ENCODE measurements at places on chromosomes 16 and 17. TPM values are rescaled to one million over a fixed set of nuclear protein-coding genes. Genes with fewer than 3 reads are reported as not detected.

The PIK3R5 gene
- total RNA-seq = 37.7 TPM

The HSD3B7 gene
- total RNA-seq = 30.4 TPM

The GLIS2 gene
- 34.1 TPM for total RNA-seq

The DRC7 gene
- total RNA-seq = not detected

The C16orf46 gene
- 1.5 TPM for total RNA-seq

The PNMT gene
- total RNA-seq = 4.3 TPM

The ASB16 gene
- total RNA-seq = not detected

The AFMID gene
- total RNA-seq = 32.5 TPM

The DNAAF8 gene
- 0.58 TPM for total RNA-seq

The CTRL gene
- total RNA-seq = 0.96 TPM

The PRSS27 gene
- total RNA-seq = 0.81 TPM

The KRT31 gene
- total RNA-seq = not detected

The KRT33B gene
- not detected for total RNA-seq

The MRPL28 gene
- total RNA-seq = 39.0 TPM

The DHX40 gene
- total RNA-seq = 25.0 TPM

The SRCIN1 gene
- 2.1 TPM for total RNA-seq

The TBC1D3H gene
- total RNA-seq = not detected

The CD7 gene
- total RNA-seq = 7.2 TPM

The ATP2A1 gene
- total RNA-seq = 0.46 TPM

DNA sequence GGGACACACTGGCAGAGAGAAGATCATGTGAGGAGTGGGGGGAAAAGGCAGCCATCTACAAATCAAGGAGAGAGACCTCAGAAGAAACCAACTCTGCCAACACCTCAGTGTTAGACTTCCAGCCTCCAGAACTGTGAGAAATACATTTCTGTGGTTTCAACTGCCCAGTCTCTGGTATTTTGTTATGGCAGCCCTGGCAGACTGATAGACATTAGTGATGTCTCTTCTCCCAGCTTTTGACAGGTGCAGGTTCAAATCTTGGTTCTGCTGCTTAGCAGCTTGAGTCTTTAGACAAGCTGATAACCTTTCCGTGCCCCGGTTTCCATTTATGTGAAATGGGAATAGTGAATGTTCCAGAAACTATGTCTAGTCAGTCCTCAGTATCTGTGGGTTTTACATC is 199.5 kb downstream of the SNX29 start:
- H3K36me3 ChIP-seq = no peaks in the 10 kb centered on the region
- H3K27ac ChIP-seq = no peak overlapping the region
- no peak for DNase-seq
- no peak overlapping the region for H3K4me3 ChIP-seq

DNA sequence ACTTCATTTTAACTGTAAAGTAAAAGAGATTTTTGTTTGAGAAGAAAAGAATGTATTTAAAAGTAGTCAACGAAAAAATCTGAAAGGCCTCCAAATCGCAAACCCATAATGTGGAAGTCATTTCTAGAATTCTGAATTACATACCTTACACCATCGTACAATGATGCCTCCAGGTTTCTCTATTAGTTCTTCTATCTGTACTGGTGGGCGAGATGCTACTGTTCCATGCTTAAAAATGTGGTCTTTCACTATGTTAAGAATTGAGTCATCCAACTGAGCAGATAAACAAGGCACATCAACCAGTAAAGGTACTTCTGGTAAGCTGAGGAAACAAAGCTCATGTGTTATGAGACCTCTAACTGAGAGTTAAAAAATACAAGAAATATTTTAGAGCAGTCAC is 28.5 kb downstream of the CRLF3 start:
- peaks cover 90% of the 10 kb centered on the region for H3K36me3 ChIP-seq
- H3K4me1 ChIP-seq = no peaks in the 10 kb centered on the region
- H3K27me3 ChIP-seq = no peaks in the 10 kb centered on the region
- H3K27ac ChIP-seq = no peak overlapping the region
- no peak overlapping the region for H3K4me3 ChIP-seq
- no peak for DNase-seq

GRCh38 chr17:31392856-31393748 is 1.6 kb downstream of the RAB11FIP4 start:
- no peak overlapping the region for H3K27ac ChIP-seq
- peak; percentile 59 for DNase-seq
- no peak overlapping the region for H3K4me3 ChIP-seq
- no peaks in the 10 kb centered on the region for H3K36me3 ChIP-seq
- no peaks in the 10 kb centered on the region for H3K4me1 ChIP-seq
- peaks cover 58% of the 10 kb centered on the region for H3K27me3 ChIP-seq

GRCh38 chr17:16297367-16298139 is 55.7 kb downstream of the CENPV start:
- no peaks in the 10 kb centered on the region for H3K4me1 ChIP-seq
- H3K27ac ChIP-seq = no peak overlapping the region
- no peaks in the 10 kb centered on the region for H3K27me3 ChIP-seq
- H3K36me3 ChIP-seq = no peaks in the 10 kb centered on the region
- DNase-seq = no peak
- no peak overlapping the region for H3K4me3 ChIP-seq

- no peaks in the 10 kb centered on the region for H3K36me3 ChIP-seq
- H3K27me3 ChIP-seq = peaks cover 41% of the 10 kb centered on the region
- DNase-seq = no peak
- H3K4me3 ChIP-seq = no peak overlapping the region
- H3K27ac ChIP-seq = no peak overlapping the region
Measured at GRCh38 chr16:87043231-87044031, 273.8 kb downstream of the C16orf95 start.

DNA sequence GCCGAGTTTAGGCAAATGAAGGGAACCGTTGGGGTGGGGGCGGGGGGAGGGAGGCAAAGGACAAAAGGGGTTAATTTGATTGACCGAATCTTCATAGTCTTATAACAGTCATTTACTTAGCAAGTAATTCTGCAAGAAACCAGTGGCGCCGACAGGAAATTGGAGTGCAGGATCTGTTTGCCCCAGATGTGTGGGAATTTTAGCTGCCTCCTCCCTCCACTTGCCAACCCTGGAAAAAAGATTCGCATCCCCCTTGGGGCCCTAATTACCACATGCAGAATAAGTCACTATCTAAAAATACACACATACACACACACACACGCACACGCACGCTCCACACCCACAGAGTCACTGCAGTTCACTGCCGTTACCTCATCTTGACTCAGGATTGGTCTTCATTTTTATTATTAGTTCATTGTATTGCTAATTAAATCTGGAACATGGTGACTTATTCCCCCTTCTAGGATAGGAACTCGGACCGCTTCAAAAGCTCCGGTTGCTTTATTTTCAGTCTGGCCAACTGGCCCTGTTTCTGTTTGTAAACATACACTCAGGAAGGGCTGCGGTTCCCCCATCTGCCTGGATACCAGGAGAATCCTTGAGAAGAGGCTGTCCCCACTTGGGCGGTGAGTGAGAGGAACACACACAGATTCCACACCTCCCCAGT is 241.6 kb upstream of the SALL1 start:
- no peak overlapping the region for H3K27ac ChIP-seq
- no peaks in the 10 kb centered on the region for H3K36me3 ChIP-seq
- H3K4me1 ChIP-seq = no peaks in the 10 kb centered on the region
- no peak overlapping the region for H3K4me3 ChIP-seq
- no peaks in the 10 kb centered on the region for H3K27me3 ChIP-seq

DNA sequence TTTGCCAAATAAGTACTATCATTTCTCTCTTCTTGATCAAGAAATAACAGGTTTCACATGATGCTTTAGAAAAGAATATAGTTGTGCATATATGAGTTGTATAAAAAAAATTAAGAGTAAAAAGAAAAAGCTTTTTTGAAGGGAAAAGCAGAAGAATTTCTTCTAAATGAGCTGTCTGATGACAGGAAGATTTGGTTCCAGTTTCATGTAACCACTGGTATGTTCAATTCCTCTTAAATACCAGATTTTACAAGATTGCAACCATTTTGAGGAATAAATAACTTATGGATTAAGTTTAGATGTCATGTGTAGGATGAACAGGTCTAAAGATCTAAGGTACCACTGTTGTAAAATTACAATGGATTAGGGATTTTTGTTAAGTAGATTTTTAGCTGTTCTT is 45.0 kb downstream of the VMP1 start:
- H3K36me3 ChIP-seq = no peaks in the 10 kb centered on the region
- H3K4me1 ChIP-seq = peaks cover 13% of the 10 kb centered on the region
- H3K27ac ChIP-seq = no peak overlapping the region
- H3K4me3 ChIP-seq = no peak overlapping the region
- no peak for DNase-seq

DNA sequence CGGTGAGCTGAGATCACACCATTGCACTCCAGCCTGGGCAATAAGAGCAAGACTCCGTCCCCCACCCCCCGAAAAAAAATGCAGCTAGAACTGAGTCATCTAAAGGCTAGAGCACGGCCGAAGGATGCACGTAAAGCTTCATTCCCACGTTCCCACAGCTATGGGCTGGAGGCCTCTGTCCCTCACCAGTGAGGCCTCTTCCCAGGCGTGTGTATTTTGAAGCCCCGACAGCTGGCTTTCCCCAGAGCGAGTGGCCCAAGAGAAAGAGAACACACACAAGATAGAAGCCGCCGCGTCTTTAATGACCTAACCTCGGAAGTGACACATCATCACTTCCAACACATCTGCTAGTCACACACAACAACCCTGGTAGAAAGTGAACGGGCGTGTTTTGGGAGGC is 6.6 kb upstream of the KCTD5 start:
- H3K4me1 ChIP-seq = peaks cover 12% of the 10 kb centered on the region
- H3K4me3 ChIP-seq = no peak overlapping the region
- H3K27me3 ChIP-seq = no peaks in the 10 kb centered on the region
- no peak for DNase-seq

- no peaks in the 10 kb centered on the region for H3K4me1 ChIP-seq
- no peak overlapping the region for H3K4me3 ChIP-seq
- H3K27me3 ChIP-seq = no peaks in the 10 kb centered on the region
- no peak overlapping the region for H3K27ac ChIP-seq
Measured at GRCh38 chr17:41535764-41536481, 7.8 kb upstream of the KRT19 start.

- no peak overlapping the region for H3K27ac ChIP-seq
- H3K27me3 ChIP-seq = no peaks in the 10 kb centered on the region
- no peaks in the 10 kb centered on the region for H3K4me1 ChIP-seq
- DNase-seq = peak; percentile 48
- no peaks in the 10 kb centered on the region for H3K36me3 ChIP-seq
Measured at GRCh38 chr16:56347166-56347565, 78.2 kb downstream of the AMFR start.

DNA sequence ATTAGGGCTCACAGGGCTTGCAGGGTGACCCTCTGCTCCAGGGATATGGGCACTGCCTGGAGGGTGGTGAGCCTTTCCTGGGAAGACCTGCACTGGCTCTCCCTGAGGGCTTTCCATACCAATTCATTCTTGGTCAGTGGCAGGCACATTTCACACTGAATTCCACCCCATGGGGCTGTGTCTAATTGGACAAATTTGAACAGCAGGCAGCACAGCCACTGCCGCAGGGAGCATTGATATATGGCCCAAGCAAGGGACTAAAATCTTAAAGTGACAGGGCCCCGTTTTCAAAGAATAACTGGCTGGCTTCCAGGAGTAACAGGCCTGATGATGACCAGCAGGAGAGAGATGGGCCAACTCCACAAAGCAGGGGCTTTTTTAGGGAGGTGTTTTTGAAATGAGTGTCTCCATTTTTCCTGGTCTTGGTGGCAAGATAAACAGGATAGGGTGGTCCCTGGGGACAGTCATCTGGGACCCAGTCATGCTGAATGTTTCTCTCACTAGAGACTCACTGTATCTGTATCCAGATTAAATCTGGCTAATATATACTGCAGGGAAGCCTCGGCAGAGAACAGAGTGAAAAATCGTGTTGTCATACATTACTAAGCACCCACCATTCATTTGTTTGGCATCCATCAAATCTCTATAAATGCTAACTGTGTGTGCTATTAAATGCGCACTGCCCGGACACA is 74.1 kb upstream of the TBX2 start:
- peaks cover 20% of the 10 kb centered on the region for H3K4me1 ChIP-seq
- H3K27ac ChIP-seq = peak overlapping the region; percentile 14
- H3K27me3 ChIP-seq = no peaks in the 10 kb centered on the region
- no peak for DNase-seq
- H3K36me3 ChIP-seq = no peaks in the 10 kb centered on the region
- H3K4me3 ChIP-seq = no peak overlapping the region

DNA sequence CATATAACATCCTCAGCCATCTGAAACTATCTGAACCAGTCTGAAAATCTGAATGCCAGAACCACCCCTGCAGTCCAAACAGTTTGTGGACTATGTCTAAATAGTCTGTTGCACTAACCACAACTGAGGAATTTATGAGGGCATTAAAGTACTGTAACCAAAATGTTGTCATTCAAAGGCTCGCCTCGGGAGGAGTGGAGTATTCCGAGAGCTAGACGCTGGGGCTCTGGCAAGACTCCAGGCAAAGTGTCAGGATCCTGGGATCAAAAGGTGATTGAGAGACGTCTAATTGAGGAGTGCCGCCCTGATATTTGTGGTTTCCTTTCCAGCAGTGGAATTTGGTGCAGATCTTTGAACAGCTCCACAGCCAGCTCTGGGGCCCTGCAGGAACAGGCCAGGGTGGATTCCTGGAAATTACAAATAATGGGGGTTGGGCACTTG is 142.9 kb upstream of the MYOCD start:
- no peak overlapping the region for H3K27ac ChIP-seq
- H3K4me3 ChIP-seq = no peak overlapping the region
- H3K4me1 ChIP-seq = no peaks in the 10 kb centered on the region
- H3K36me3 ChIP-seq = no peaks in the 10 kb centered on the region
- no peak for DNase-seq
- H3K27me3 ChIP-seq = no peaks in the 10 kb centered on the region

DNA sequence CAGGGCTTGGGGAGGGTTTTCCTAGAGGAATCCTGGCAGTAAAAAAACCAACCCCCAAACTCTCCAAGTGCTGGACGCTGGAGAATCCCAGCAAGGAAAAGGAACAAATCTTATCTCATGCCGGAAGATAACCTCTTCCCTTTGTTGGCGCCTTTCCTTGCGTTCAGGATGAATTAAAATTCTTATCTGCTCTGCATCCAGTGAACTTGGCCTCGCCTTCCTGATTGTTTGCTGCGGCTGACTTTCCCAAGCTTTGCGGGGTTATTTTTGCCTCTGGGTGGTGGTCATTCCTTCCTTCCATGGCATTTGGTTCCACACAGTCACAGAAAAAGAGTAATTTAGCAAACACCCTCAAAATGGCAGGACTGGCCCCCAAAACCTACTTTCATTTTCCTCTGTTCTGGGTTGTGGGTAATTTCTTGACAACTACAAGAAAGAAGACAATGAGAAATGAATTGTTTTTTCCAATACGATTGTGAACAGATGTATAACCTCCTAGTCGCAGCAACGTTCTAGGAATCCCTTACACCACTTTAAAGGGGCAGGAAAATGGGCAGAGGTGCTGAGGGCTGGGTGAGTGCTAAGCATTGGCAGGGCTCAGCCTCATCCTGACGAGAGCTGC is 77.8 kb downstream of the MRC2 start:
- peak overlapping the region; percentile 69 for H3K4me3 ChIP-seq
- no peaks in the 10 kb centered on the region for H3K27me3 ChIP-seq
- H3K4me1 ChIP-seq = peaks cover 17% of the 10 kb centered on the region

GRCh38 chr17:75515496-75516254 is at the start of gene CASKIN2:
Gene CASKIN2 (minus strand): TSS chr17:75515537. CDS start chr17:75513804, 1,733 bp downstream.
- peaks cover 34% of the 10 kb centered on the region for H3K4me1 ChIP-seq
- no peaks in the 10 kb centered on the region for H3K27me3 ChIP-seq
- peak; percentile 98 for DNase-seq
- peaks cover 8% of the 10 kb centered on the region for H3K36me3 ChIP-seq
- peak within 1 kb of the TSS; percentile 73 for H3K27ac ChIP-seq

- H3K36me3 ChIP-seq = no peaks in the 10 kb centered on the region
- no peak overlapping the region for H3K4me3 ChIP-seq
Measured at GRCh38 chr16:2792940-2793339, 5.3 kb upstream of the PRSS41 start.
